ENCODE measurements at places on chromosomes 2 and 18. TPM values are rescaled to one million over a fixed set of nuclear protein-coding genes. Genes with fewer than 3 reads are reported as not detected.
A peak's percentile ranks its signal among the peaks of the same experiment; 100 is the strongest.

DNA sequence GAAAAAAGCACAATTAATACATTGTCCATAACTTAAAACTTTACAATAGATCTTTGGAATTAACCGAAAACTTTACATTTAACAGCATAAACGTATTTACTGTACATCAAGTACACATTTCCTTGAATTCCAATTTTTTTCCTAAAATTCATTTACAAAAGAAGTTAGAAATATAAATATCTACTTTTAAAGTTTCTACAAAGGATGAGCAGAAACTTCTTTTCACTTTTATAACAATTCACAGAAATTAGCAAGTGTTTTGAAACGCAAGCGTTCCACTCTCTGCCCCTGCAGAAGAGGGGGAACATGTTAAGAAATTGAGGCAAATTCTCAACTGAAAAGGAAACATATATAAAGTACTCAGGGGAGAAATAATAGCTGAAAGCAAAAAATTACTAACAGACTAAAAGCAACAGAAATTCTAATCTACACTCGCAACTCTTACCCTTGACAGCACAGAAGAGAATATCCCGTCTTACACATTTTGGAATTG, 1.5 kb downstream of the NFE2L2 start:
- DNase-seq = no peak

DNA sequence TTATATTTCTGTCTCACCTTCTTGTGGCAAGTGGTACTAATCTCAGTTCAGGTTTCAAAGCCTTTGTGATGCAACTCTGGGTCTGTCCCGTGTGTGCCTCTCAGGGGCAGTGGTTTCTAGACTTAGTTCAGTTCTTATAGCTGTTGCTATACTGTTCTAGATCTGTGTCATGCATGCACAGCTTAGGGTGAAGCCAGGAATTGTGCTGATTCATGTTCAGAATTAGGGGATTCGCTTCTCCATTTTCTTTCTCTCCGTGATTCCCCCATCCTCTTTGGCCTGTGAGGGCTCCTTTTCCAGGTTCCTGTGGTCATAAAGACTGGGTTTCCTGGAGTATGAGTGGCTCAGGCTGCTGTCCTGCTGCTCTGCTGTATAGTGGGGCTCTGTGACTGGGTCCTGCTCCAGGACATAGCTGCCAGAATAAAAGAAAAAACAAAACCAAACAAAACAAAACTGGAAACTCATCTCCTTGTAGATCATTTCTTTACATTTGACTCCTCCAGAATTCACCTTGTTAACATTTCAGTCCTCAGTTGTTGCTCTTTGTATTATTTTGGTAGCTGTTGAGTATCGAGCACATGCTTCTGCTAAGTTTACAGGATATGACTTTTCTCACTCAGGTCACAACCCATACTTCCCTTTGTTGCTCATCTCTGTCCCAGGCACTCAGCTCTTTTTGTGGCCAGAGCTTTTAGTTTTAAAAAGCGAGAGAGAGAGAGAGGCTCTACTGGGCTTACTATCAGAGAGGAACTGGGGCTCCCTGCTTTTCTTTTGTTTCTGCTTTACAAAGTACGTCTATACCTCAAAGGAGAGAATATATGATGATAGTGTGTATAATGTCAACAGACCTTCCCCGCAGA, 34.2 kb downstream of the CERS6 start:
- DNase-seq = peak; percentile 73

GRCh38 chr2:223989856-223990232, 32.6 kb downstream of the MRPL44 start:
- DNase-seq = no peak

DNA sequence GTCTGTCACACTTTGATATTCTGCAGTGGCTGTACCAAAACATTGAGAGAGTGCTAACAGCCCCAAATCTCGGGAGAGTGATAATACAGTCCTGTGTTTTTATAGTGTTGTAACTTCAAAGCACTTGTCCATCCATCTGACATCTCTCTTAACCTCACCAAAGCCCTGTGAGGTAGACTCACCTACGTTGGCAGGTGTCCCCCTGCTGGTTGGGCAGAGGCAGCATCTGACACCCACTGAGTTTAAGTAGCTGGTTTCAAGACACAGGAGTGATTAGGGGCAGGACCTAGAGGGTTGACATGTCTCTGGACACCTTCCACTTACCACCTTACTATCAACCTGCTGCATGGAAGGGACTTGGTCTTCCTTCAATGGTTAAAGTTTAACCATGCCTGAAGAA, 22.9 kb downstream of the COLEC12 start:
- no peak for DNase-seq

DNA sequence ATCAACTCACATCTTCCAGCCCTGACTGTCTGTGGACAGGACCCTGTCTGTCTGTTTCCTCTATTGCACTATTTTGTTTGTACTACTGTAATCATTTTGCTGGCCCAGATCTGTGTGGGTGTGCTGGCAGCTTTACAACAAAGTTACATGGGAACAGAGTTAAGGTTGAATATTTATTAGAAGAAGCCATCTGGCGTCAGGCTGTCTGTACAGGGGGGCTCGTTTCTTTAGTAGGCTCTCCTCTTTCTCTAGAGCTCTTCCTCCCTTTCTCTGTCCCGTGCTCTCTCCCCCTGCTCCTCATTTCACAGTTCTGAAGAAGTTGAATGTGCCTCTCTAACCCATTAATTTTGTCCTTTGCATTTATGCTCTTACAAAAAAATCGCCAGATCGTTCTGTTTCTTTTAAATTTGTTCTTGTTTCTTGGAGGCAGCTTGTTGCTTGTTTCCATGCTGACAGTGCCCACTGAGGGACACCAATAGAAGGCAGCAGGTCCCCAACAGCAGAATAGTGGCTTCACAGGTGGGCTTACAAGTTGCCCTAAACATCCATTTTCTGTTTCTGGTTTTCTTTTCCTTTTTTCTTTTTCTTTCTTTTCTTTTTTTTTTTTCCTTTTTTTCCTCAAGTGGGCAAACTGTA, 315.2 kb upstream of the ZEB2 start:
- DNase-seq = no peak

DNA sequence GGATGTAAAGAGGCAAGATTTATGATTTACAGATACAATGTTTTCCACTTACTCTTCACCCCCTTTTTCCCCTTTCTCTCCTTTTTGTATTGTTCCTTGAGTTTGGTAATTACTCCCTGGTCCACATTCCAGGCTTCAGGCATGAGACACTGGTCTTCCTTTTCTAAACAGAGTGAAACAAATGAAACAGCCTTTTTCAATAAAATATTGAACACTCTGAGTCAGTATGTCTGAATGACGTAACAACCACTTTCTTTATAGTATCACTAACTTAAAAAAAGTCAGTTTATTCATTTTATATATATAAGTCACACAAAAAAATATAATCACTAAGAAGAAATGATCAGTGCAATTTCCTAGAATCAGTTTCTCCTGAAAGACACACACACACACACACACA, 79.7 kb downstream of the STRN start:
- DNase-seq = no peak

DNA sequence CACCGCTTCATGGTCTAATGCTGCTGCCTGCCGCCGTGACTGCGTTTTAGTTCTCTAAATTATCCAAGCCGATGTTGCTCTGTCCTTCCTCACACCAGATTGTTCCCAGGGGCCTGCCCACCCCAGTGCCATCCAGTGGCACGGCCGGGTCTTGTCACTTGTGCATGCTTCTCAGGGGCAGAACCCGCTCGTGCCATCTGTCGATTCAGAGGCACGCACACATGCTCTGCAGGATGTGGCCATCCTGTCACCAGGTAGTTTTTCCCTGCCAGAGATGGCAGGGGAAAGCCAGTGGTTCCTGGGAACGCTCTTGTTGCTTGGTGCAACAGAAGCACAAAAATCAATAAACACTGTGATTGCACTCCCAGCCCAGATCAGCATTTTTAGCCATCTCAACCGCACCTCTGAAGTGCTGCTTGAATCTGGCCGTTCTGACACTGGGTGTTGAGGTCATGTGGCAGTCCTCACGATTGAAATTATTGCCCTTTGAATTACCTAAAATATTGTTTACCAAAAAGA, 119.6 kb upstream of the BOD1L2 start:
- DNase-seq = no peak

- DNase-seq = no peak
Measured at GRCh38 chr2:168679741-168680310, 122.6 kb upstream of the NOSTRIN start.

- DNase-seq = no peak
Measured at GRCh38 chr2:187542123-187542522, 12.1 kb downstream of the TFPI start.

DNA sequence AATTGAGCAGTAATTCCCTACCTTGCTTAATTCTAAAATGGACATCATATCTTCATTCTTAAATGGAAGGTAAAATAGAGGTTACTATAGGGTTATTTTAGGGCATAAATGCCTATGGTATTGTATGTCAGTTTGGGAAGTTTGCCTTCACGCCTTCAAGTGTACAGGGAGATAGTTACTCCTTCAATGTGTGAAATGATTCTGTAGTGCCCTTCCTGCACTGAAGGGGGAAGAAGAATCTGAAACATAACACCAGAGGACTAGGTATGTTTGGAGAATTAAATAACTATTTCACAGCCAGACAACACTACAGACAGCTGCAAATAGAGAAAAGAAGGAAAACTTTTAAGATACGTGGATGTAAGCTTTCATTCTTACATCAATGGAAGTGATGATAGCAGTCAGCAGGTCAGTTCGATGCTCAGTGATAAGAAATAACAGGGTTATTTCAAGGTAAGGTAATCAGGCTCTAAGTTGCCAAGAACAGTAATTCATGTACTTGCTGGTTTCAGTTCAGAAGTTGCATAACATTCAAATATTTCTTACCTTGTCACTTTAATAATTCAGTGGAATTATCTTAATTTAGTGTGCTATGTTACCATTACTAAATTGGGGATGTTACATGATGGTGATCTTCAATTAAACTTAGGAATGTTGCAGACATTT, 4.0 kb downstream of the PKP4 start:
- no peak for DNase-seq

GRCh38 chr18:55501579-55501978, 86.4 kb downstream of the TCF4 start:
- DNase-seq = no peak

GRCh38 chr18:76263046-76264005, 231.7 kb downstream of the ZNF516 start:
- no peak for DNase-seq

GRCh38 chr2:15967415-15968279, 27.3 kb downstream of the MYCN start:
- no peak for DNase-seq

DNA sequence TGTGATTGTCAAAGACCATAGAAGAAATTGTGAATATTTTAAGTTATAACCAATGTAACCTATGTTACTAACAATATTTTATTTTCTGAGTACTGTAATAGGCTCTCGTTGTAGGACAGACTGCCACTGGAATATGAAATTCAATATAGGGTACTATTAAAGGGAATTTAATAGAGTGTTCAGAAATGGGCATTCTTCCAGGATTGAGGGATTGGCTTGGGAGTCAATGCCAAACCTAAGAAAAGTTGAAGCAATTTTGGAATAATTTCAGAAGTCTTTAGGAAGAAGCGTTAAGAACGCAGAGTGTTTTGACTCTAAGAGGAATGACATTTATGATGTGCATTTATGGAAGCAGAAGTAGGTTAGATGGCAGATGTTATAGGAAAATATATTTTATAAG, 79.0 kb downstream of the ACVR2A start:
- no peak for DNase-seq

DNA sequence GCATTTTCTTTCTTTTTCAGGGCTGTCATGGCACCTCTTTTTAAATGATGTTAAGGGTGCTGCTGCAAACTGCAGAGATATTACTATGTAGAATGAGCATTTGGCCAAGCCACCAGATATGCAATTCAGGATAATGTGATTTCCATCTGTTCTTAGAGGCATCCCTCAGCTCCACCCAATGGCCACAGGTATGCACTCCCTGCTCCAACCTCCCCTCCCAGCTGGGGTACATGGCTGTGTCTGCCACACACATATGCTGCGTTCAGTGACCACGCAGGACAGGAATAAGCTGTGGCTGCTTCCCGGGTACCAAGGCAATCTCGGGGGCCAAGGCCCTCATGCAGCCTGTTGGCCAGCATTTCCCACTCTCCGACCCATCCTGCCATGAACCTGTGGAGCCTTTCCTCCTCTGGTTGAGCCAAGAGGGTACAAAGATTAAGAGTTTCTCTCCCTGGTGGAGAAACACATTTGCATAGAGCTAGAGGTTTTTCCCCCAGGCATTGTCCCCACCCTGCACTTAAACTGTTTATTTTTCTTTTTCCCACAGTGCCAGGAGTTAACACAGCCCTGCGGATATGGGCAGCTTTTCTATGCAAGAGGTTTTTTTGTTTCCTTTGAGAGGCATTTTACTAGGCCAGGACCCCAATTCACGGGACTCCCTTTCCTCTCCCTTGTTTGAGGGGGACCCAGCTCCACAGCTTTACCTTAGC, 147.0 kb downstream of the GCA start:
- DNase-seq = no peak

DNA sequence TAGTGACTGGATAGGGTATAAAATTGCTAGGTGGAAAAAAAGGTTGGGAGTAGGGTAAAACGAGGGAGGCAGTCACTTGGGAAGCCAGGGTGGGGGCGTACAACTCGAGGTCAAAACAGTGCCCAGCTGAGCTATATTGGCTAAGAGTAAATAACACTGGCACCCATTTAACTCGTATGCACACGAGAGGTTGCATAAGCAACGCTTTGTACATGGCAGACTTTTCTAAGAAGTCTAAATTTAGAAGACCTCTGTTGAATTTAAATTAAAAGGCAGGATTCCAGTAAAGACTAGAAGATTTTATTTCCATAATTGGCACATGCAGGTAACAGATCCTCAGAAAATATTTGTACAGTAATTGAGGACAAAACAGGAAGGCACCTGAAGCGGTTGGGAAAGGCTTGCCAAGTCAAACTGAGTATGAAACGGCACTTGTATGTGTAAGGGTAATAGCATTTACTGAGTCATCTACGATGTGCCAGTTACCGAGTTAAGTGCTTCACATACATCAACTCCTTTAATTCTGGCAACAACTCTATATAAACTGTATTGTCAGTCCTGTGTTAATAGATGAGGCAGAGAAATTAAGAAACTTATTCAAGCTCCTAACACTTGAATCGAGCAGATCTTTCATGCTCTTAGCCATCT, 1.4 kb upstream of the MALT1 start:
- peak; percentile 84 for DNase-seq

Gene NEU2
- total RNA-seq = 0.24 TPM

Gene ASB18
- total RNA-seq = not detected

Gene ADGRF3
- total RNA-seq = not detected

Gene CRYGB
- not detected for total RNA-seq

Gene ZC3H15
- total RNA-seq = 91.2 TPM

Gene SP140
- 9.3 TPM for total RNA-seq

Gene CD8B2
- not detected for total RNA-seq

Gene TEX261
- total RNA-seq = 60.1 TPM

Gene GAREM2
- 2.3 TPM for total RNA-seq

Gene AGXT
- total RNA-seq = not detected

Gene SULT1C4
- total RNA-seq = not detected
